ENCODE measurements at places on chromosomes 7 and 10. TPM values are rescaled to one million over a fixed set of nuclear protein-coding genes. Genes with fewer than 3 reads are reported as not detected.

- peaks cover 22% of the 10 kb centered on the region for H3K4me1 ChIP-seq
- H3K27ac ChIP-seq, result no peak overlapping the region
- no peaks in the 10 kb centered on the region for H3K27me3 ChIP-seq
- no peak for DNase-seq
- no peak overlapping the region for H3K4me3 ChIP-seq
Observed at GRCh38 chr10:24340883-24341282, 131.9 kb downstream of the KIAA1217 start.

GRCh38 chr7:8582728-8583127 lies 149.3 kb downstream of the NXPH1 start:
- no peaks in the 10 kb centered on the region for H3K36me3 ChIP-seq
- no peak overlapping the region for H3K27ac ChIP-seq
- H3K27me3 ChIP-seq, result no peaks in the 10 kb centered on the region
- no peak for DNase-seq

GRCh38 chr10:44396671-44397191 lies 11.8 kb upstream of the CXCL12 start:
- H3K4me3 ChIP-seq, result no peak overlapping the region
- DNase-seq, result no peak
- H3K27ac ChIP-seq, result no peak overlapping the region
- no peaks in the 10 kb centered on the region for H3K36me3 ChIP-seq
- H3K4me1 ChIP-seq, result no peaks in the 10 kb centered on the region

DNA sequence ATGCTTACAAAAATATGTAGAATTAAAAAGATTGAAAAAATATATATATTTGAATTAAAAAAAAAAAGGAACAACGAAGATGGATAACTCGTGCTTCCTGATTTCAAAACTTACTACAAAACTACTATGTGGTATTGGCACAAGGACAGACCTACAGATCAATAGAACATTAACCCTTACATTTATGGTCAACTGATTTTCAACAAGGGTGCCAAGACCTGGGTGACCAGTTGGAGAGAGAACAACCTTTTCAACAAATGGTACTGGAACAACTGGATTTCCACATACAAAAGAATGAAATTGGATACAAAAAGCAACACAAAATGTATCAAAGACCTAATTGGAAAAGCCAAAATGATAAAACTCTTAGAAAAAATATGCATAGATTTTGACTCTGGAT lies 10.1 kb downstream of the AP3M1 start:
- H3K4me1 ChIP-seq, result no peaks in the 10 kb centered on the region
- no peak overlapping the region for H3K27ac ChIP-seq
- H3K4me3 ChIP-seq, result no peak overlapping the region
- DNase-seq, result no peak

DNA sequence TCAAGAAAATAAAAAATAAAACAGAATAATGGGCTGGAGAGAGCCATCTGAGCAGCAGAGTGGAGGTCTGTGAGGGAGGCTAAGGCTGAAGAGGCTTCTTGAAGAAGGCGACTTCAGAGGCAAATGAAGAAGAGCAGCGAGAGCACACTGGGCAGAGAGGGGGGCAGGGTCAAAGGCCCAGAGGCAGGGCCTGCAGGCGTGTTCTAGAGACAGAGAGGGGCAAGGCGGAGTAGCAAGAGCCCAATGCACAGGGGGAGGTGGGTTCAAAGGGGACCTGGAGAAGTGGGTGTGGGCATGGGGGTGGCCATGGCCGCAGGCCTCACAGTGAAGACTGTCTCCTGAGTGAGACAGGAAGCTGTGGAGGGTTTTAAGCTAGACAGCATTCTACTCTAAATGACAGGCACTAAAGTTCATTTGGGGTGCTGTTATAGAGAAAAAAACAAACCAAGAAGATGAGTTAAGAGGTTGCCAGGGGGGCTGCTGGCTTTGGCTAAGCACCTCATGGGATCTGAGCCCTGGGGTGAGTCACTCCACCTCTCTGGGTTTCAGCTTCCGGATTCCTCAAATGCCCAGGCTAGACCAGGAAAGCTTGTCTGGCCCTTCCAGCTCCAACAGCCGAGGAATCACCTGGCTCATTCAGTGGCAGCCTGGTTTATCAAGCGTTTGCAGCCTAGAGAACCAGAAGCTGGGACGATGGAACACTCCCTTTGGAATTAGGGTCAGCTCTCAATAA lies 81.7 kb downstream of the DLG5 start:
- peaks cover 8% of the 10 kb centered on the region for H3K36me3 ChIP-seq
- H3K4me3 ChIP-seq, result no peak overlapping the region
- H3K27ac ChIP-seq, result peak overlapping the region; percentile 60
- H3K4me1 ChIP-seq, result peaks cover 25% of the 10 kb centered on the region

GRCh38 chr10:5449227-5449626 lies 36.9 kb downstream of the NET1 start:
- no peak for DNase-seq
- H3K36me3 ChIP-seq, result peaks cover 36% of the 10 kb centered on the region
- peak overlapping the region; percentile 95 for H3K27ac ChIP-seq
- H3K4me3 ChIP-seq, result peak overlapping the region; percentile 91

DNA sequence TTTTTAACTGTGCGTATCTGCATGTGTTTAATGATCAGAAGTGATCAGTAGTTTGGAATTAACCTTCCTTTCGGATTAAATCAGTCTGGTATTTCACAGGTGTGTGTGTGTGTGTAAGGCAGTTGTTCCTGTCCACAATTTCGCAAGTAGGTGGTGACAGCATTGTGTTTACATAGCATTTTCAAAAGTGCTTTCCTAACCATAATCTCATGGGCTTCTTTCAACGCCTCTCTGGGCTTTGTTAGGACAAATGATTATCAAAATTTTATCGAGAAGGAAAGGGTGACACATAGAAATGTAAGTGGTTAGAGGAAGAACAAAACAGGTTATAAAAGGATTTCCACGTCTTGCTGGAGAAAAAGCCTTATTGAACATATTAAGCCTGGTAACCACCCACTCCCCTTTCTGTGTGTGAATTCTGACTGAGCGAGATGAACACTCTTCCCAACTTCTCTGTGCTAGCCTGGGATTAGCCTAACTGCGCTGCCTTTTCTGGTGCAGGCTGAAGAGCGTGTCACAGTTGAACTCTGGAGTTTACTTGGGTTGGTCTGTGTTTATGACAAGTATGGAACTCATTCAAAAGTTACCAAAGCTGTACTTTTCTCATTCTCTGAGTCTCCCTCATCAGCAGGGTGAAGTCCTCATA lies 292.3 kb upstream of the PITRM1 start:
- H3K27me3 ChIP-seq, result no peaks in the 10 kb centered on the region
- peak overlapping the region; percentile 35 for H3K27ac ChIP-seq
- no peak for DNase-seq
- peaks cover 46% of the 10 kb centered on the region for H3K4me1 ChIP-seq
- no peaks in the 10 kb centered on the region for H3K36me3 ChIP-seq

- peaks cover 3% of the 10 kb centered on the region for H3K36me3 ChIP-seq
- peak; percentile 61 for DNase-seq
- H3K4me1 ChIP-seq, result peaks cover 7% of the 10 kb centered on the region
- H3K4me3 ChIP-seq, result peak overlapping the region; percentile 99
- H3K27me3 ChIP-seq, result no peaks in the 10 kb centered on the region
Observed at GRCh38 chr7:8260871-8261694, 884 bp downstream of the ICA1 start.

DNA sequence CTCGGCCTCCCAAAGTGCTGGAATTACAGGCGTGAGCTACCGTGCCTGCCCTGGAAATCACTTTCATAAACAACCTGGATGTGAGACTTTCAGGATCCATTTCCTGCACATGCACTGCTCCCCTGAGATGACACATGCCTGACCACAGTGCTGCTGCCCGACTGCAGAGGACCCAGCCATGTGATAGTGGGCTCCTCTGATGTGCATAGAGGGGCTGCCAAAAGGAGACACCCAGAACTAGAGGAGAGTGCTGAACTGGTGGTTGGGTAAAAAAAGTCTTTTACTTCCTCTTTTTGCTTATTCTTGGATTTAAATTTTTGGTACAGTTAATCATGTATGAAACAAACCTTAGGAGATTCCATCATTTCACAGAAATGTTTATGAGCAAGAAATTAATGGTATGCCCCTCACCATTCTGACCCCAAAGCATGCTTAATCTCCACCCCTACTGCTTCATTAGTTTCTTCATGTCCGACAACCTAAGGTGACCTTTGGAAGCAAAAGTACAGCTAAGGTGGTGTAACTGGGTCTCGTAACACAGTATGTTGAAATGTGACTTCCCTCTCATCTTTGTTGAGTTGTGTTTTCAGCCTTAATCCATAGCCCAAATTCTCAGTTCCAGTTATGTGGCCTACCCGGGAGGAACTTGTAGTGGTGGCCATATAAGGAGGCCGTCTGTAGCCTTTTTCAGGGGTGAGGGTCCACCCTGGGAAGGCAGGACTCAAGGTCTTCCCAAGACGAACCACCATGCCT lies 111.1 kb downstream of the RNF216 start:
- no peak overlapping the region for H3K4me3 ChIP-seq
- no peak overlapping the region for H3K27ac ChIP-seq
- H3K4me1 ChIP-seq, result no peaks in the 10 kb centered on the region

DNA sequence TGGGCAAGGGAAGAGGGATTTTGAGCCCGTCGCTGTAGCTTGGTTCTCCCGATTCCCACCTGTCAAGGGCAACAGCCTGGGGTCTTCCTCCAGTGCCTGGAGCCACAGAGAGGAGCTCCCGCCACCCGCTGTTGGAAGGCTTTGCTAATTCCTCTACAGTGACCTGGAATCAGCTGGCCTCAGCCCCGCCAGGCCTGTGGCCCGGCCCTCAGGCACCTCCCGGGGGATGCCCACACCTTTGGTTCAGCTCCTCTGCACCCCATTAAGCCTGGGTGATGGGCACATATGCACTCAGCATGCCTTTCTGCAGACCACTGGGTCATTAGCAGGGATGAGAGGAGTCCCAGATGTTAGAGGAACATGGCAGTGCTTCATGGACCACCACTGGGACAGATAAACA lies 121.4 kb upstream of the MKI67 start:
- no peaks in the 10 kb centered on the region for H3K36me3 ChIP-seq
- no peak for DNase-seq

Gene VAX1
- not detected for total RNA-seq

Gene ZPBP
- not detected for total RNA-seq

Gene PRSS2
- not detected for total RNA-seq
